NT2/D1 (cell line): ENCODE measurements at places on chromosomes 3 and 15.

DNA sequence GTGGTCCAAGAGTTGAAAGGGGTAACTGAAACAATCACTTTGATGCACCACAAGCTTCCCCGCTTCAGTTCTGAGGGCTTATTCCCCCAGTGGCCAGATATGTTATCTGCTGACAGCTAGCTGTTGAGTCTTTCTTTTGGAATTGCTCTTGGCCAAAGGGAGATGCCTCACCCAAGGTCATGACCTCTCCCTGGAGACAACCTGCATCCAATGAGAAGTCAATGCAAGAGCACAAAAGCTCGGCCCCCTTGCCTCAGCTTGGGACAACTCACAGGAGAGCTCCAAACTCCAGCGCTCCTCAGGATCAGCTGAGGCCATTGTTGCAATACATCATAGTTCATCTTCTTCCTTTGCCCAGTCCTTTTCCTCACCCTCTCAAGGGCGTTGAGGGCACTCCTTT, 31.0 kb upstream of the THBS1 start:
- DNase-seq: no peak

DNA sequence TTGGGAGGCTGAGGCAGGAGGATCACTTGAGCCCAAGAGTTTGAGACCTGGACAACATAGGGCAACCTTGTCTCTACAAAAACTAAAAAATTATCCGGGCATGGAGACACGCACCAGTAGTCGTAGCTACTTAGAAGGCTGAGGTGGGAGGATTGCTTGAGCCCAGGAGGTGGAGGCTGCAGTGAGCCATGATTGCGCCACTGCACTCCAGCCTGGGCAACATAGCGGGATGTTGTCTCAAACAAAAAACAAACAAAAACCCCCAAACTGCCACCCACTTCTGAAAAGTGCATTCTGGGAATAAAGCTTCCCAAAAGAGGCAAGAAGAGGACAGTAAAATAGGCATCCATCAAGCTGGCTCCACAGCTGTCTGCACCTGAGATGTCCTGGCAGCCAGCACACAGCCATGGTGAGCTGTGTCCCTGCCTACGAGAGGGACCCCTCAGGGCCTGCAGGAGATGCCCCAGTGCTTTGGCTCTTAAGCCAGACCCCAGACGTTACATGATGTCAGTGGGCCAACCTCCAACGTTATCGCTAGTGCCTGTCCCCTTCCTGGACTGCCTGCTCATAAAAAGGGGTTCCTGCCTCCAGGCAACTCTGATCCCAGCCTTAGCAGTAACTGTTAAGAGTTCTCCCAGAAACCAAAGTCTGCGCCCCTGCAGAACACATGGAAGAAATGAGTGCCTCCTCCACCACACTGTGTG, 101.1 kb downstream of the LRIG1 start:
- no peak for DNase-seq

GRCh38 chr3:111961461-111962164, 17.2 kb upstream of the ABHD10 start:
- DNase-seq: no peak

GRCh38 chr3:116037954-116038911, 407.1 kb downstream of the LSAMP start:
- DNase-seq: no peak

GRCh38 chr15:29057856-29058255, 172.1 kb downstream of the APBA2 start:
- DNase-seq: no peak

- DNase-seq: no peak
Measured at GRCh38 chr3:184691397-184692231, 20.2 kb downstream of the MAGEF1 start.

DNA sequence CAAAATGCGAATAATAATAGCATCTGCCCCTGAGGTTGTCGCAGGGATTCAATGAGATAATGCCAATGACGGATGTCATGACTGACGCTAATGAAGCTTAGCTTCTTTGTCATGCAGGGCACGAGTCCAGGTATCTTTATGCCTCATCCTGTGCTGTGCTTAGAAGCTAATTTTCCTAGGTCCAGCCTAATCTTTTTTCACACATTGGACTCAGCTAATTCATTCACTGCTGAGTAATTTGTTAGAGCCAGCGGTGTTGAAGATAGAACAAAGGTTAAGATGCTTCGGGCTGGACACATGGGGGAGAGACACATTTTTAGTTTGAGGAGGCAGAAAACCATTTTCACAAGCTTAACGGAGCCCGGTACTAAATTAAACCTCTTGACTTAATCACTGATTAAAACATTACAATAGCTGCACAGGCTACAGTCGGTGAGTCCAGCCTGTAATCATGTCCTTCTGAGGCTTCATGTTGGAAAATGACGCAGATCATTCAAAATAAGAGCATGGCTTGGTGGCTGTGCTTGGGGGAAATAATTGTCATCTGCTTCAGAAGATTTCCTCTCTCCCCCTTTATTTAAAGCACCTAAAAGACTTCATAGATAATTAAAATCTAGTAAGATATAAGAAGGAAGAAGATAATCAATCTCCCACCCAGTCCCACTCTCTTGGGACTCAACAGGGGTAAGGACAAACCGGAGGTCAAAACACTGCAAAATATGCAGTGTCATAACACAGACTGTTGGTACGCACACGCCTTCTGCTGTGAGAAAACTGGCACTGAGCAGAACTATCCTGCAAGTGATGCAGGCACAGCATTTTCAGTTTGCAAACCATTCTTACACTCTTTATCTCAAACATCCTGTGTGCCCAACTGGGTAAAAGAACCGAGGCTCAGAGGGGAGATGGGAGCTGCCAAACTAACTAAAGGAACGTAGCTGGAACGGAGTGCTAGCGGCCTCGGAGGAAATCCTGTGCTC, 3.3 kb upstream of the CCDC174 start:
- no peak for DNase-seq

- no peak for DNase-seq
Measured at GRCh38 chr3:100525753-100526612, 33.6 kb downstream of the TMEM45A start.

DNA sequence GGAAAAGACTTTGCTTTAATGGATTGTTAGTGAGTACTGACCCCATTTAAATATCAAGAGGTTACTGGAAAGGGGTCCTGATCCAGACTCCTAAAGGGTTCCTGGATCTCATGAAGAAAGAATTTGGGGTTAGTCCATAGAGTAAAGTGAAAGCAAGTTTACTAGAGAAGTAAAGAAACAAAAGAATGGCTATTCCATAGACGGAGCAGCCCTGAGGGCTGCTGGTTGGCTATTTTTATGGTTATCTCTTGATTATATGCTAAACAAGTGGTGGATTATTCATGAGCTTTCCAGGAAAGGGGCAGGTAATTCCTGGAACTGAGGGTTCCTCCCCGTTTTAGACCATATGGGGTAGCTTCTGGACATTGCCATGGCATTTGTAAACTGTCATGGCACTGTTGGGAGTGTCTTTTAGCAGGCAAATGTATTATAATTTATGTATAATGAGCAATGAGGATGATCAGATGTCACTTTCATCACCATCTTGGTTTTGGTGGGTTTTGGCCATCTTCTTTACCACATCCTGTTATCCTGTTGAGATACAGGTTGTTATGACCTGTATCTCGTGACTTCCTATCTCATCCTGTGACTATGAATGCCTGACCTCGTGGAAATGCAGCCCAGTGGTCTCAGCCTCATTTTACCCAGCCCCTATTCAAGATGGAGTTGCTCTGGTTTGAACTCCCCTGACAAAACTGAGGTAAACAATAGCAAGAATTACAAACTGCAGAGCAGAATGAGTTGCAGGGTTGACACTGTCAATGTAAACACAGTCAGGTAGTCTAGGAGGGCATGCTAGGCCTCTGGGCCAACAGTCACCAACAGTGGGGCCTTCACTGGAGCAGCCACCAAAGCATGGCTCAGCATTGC, 10.3 kb upstream of the GPR160 start:
- DNase-seq: no peak

DNA sequence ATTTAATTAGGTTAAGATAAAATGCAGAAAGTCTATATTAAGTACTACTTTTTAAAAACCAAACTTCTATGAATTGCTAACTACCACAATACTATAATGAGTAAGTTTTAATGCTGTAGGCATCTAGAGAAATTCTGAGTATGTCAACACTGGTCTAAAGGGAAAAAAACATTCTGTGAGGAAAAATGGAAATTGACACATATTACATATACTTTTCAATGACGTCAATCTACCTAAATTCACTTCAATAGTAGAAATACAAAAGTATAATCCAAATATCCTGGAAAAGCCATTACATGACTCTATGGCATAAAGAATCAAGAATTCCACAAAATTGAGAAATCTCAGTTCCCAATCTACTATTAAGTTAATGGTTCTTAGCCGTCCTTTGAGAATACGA, 2.2 kb downstream of the SECISBP2L start:
- no peak for DNase-seq

- no peak for DNase-seq
Measured at GRCh38 chr3:170914690-170915089, 6.3 kb upstream of the EIF5A2 start.

- no peak for DNase-seq
Measured at GRCh38 chr3:14093831-14094230, 30.8 kb downstream of the CHCHD4 start.

GRCh38 chr3:165797551-165797950, 39.7 kb downstream of the BCHE start:
- no peak for DNase-seq

GRCh38 chr3:43473244-43473643, 148.6 kb downstream of the ANO10 start:
- no peak for DNase-seq

DNA sequence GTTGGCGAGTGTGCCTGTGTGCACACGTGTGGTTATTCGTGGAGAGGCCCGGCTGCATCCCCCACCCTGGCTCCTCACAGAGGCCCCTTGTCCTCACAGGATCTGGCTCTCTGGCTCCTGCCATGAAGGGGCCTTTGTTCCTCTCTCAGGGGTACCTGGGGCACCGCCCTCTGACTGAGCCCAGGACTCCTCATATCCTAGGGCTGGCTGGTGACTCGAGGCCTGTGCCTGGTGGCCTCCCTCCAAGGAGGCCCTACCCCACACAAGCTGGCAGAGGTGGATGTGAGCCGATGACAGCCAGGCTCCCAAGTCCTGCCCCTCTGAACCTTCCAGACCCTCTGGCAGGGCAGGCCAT, 10.0 kb downstream of the PRKCD start:
- no peak for DNase-seq

- DNase-seq: no peak
Measured at GRCh38 chr3:128436214-128436613, 30.5 kb downstream of the DNAJB8 start.

GRCh38 chr3:146313746-146314111, 62.8 kb upstream of the PLSCR4 start:
- no peak for DNase-seq

GRCh38 chr3:130892759-130893375, 1.0 kb upstream of the ATP2C1 start:
- peak; percentile 63 for DNase-seq

DNA sequence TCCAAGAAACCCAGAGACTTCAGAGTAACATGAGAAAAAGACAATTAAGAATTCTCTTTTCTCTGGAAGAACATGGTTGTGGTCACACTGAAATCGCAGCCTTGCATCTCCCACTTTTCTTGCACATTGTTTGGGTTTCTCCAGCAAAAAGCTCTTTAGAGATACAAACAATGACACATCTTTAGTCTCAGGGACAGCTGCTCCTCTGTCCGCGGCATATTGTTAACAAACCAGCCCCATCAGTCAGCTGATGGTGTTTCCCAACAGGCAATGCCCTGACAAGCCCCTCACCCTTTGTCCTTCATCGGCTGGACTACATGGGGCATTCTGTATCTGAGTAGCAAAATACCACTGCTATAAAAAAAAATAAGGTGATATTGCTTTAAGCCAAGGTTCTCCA, 53.4 kb downstream of the UMPS start:
- no peak for DNase-seq

GRCh38 chr15:87549860-87550259, 706.7 kb downstream of the NTRK3 start:
- no peak for DNase-seq

GRCh38 chr3:194337965-194338753, 13.0 kb downstream of the CPN2 start:
- DNase-seq: no peak

GRCh38 chr3:133895208-133896001, at the start of gene RAB6B:
RAB6B (minus strand) TSS chr3:133895882; CDS start chr3:133895466, 416 bp downstream.
- no peak for DNase-seq

- no peak for DNase-seq
Measured at GRCh38 chr3:123063034-123063433, 3.8 kb upstream of the PDIA5 start.

GRCh38 chr3:107394502-107394901, 17.3 kb downstream of the CCDC54 start:
- DNase-seq: no peak

GRCh38 chr3:136385457-136385856, 135.3 kb downstream of the PCCB start:
- DNase-seq: no peak

DNA sequence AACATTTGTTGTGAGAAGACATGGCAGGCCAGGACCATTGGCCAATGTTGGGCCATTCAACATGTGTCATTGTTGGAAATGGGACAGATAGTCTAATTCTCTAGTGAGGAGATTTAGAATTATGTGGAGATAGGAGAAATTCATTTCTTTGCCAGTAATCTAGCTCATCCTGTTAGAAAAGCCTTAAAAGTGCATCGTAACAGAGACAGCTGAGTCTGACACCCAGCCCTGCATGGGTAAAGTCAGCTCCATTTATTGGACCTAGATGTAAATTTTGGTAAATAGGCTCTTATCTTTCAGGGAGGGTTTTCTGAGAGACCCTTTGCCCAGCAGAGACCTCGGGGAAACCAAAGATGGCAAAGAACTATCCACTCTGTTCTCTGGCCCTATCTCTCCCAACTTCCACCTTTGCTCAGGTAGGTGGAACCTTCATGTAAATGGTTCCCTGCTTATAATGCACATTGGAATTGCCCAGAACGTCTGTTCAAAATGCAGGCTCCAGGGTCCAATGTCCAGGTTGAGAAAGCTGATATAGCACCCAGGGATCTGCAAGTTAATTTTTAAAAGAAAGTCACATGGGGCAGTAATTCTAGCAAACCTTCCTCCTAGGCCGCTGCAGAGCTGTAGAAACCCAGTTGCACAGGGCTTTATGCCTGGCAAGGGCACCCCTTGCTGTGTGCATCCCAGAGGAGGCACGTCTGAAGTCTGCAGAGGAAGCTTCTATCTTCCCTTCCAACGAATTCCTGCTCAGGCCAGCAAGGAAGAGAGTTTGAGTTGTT, 365.9 kb upstream of the PROK2 start:
- DNase-seq: no peak

GRCh38 chr15:101305820-101306255, 10.8 kb upstream of the SNRPA1 start:
- DNase-seq: no peak

- DNase-seq: no peak
Measured at GRCh38 chr3:132488151-132488550, 70.8 kb downstream of the DNAJC13 start.

- no peak for DNase-seq
Measured at GRCh38 chr3:36455406-36455805, 75.1 kb downstream of the STAC start.

- DNase-seq: no peak
Measured at GRCh38 chr3:170159459-170159858, 22.1 kb downstream of the PHC3 start.
